ENCODE measurements at places on chromosomes 16 and 17.

DNA sequence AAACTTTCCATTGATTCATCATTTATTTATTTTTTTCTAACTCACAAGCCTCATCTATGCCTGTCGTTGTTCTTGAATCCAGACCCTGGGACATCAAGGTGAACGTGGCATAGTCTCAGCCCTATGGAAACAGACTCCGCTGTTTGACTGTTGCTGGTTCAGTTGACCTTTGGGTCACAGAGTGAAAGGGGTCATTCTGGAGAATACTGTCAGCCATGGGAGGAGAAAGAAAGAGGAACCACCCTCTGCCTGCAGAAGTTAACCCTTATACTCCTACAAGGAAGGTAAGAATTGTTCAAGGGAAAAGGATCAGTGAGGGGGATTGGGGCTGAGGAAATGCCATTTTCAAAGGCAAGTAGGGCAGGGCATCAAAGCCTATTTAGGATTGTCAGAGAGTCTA, 387.6 kb upstream of the MAF start:
- no peak for DNase-seq

- no peak for DNase-seq
Observed at GRCh38 chr17:38958756-38959155, 8.4 kb downstream of the FBXO47 start.

DNA sequence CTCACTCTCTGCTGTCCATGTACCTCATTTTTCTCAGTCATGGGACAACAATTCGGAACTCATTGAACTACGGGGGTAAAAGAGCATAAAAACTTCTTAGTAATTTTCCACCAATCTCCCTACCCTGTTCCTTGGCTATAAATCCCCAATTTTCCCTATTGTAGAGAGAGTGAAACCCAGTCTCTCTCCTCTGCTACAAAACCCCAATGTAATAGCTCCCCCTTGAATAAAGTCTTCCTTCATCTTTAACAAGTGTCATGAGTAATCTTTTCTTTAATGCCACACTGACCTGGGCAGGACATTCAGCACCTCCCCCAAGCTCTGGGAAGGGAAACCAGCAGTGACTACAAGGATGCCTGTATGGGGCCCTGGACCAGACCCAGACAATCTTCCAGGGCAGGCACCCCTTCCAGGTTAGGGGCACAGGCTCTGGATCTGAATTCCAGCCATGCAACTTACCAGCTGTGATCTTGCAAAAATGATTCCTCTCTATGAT, 10.2 kb upstream of the EIF1 start:
- peak; percentile 30 for DNase-seq

DNA sequence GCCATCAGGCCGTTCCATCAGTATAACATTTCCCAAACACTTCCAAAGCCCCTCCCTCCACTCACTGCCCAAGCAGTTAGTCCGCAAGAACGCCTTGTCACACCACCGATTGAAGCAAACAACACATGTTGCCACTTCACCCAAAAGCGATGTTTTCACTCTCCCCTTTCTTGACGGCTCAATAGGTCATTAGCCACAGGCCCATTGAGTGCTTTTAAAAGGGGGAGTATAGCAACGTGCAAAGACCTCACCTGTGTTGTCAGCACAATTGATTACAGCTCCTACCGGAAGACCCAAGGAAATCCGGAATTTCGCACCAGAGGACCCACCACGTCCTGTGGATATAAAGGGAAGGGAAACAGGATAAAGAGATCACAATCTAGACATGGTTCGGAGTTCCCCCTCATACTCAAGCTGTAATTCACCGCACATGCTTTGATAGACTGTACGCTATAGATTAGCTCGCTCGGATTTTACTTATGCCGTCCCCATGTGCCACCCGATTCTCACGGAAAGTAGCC, 690 bp downstream of the RPL23 start:
- DNase-seq, result no peak

DNA sequence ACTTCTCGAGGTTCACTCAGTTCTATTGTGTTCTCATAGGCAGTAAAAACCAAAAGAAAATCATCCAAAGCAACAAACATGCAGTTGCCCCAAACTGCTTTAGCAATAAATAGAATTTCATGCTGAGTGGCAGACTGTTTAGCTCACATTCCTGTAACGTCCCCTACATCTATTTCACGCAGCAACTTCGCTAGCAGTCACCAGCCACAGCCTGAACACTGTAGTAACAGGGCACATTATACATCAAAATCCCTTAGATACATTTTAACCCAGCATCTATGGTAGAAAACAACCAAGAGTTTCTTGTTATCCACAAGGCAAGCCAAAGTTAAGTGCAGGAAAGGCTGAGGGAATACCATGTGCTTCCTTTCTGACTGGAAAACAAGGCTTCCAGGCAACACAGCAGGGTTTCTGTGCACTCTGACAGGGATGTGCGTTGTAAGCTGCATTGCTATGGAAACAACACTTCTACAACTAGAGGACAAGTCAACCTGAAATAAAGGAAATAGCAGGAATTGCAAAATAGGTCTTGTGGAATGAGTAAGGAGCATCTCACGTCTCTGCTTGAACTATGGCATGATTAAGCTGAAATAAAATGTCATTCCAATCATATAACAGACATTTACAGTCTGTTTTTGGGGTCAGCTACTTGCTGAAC, 55.4 kb downstream of the CFDP1 start:
- peak; percentile 74 for DNase-seq

DNA sequence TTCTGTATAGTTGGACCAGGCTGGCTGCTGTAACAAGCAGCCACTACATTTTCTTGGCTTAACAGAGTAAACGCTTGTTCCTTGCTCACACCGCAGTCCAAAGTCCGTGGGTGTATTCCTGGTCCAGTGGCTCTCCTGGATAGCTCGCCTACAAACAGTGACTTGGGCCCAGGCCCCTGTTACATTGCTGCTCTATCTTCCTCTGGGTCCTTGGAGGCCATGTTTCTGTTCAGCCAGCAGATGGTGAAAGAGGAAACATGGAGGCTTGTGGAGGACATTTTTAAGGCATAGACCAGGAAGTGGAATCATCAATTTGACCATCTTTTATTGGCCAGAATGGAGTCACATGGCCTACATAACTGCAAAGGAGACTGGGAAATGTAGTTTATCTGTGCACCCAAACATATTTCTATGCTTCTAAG, 55.1 kb downstream of the ATP2C2 start:
- peak; percentile 15 for DNase-seq

GRCh38 chr17:18951941-18952842, at the start of gene SLC5A10:
SLC5A10 (plus strand) TSS chr17:18952165; CDS start chr17:18952206, 41 bp downstream.
- DNase-seq, result peak; percentile 32

DNA sequence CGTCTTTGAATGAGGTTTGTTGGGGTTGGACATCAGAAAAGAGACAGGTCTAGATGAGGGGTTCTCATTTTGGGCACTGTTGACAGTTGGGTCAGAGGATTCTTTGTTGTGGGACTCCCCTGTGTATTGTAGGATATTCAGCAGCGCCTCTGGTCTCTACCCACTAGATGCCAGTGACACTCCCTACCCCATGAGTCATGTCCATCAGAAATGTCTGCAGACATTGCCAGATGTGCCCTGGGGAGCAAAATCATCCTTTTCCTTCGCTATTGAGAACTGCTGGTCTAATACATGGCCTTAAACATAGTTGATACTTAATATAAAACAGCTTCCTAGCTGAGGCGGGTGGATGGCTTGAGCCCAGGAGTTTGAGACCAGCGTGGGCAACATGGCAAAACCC, 3.1 kb downstream of the ABAT start:
- DNase-seq, result peak; percentile 70

- DNase-seq, result no peak
Observed at GRCh38 chr16:47851146-47851545, 304.6 kb downstream of the ABCC12 start.

DNA sequence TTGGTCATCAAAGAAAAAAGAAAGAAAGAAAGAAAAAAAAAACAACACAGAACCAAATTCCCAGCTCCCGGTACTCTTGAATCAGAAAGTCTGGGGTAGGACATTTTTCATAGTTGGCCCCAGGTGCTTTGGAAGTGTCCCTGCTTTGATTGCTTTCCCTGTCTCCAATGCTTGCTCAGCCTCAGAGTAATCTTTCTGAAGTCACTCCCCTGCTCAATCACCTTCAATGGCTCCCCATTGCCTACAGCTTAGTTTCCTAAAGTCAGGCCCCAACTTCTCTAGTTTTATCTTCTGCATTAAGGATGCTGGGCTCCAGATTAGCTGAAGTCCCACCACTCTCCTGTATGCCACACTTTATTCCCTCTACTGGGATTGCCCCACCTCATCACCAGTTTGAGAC, 17.1 kb downstream of the CNGB1 start:
- no peak for DNase-seq

All from PC-3 (cell line).